ENCODE measurements at places on chromosomes 4 and X.

GRCh38 chrX:118928151-118928550, 46.3 kb upstream of the LONRF3 start:
- DNase-seq = no peak

GRCh38 chr4:43163101-43163792, 270.7 kb downstream of the GRXCR1 start:
- DNase-seq = no peak

DNA sequence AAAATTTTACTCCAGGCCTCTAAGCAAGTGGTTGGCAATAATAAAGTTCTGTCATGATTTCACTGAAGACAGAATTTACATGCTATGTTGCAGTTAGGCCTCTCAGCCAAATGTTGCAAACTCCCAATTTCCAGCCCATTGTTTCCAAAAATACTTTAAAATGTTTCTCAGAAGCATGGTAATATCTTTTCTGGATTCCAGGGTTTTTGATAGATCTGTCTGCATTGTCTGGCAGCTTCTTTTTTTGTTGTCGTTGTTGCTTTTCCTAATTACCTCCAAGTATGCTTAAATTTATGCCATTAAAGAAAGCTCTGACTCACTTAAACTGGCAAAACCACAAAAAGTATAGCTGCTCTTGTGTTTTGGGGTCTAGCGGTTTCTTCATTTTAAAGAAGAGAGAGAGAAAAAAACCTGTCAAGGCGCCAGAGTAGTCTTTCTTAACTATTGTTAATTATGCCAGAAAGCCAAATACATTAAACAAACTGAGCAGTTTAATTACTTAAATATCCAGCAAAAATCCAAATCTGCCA, 97.0 kb downstream of the AGTR2 start:
- no peak for DNase-seq

GRCh38 chr4:78776079-78776728, at the start of gene BMP2K:
Gene BMP2K (plus strand): TSS chr4:78776350. CDS start chr4:78776544, 194 bp downstream.
- DNase-seq = no peak

- no peak for DNase-seq
These were observed 851.7 kb upstream of the PCDH10 start for GRCh38 chr4:132297346-132297745.

DNA sequence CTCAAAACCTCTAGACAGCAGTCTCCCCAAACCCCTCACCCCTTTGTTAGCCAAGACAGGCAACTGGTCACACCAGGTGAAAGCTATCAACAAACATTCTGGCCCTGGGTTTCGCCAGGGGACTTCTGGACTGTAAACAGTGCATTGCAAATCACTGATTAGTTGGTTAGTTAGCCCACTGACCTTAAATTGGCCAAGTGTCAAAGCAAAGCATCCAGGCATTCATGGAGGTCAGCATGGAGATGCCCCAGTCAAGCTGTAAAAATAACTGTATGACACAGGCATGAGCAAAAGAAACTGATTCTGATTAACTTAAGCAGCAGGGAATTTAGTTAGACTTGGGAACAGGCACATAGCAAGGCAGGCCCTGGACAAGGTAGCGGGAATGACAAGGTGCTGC, 156.0 kb upstream of the TTC29 start:
- DNase-seq = no peak

- DNase-seq = no peak
These were observed 1021.9 kb upstream of the PRKX start for GRCh38 chrX:4735299-4735698.

- no peak for DNase-seq
These were observed 5.1 kb upstream of the LIMCH1 start for GRCh38 chr4:41532882-41533281.

- no peak for DNase-seq
These were observed 254.6 kb downstream of the GASK1B start for GRCh38 chr4:157918036-157918832.

- no peak for DNase-seq
These were observed 245.2 kb upstream of the DIPK2B start for GRCh38 chrX:45445745-45446412.

- no peak for DNase-seq
These were observed 9.2 kb downstream of the APBB2 start for GRCh38 chr4:41205130-41205529.

DNA sequence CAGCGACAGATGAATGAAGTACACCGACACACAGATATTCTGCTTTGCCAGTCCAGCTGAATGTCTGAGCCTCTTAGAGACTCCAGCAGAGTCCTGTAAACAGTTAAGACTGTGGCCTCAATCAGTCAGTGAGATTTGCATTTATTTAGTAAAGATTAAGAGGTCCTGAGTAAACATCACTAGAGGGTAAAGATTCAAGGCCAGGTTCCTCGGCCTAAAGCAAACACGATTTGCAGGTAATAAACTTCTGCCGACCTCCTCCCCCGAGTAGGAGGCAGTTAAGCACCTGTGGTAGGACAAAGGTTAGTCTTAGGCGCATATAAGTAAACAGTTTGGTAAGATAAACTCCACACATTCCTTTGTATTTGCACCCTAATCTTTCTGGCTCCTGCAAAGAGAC, 99.6 kb downstream of the CFAP47 start:
- DNase-seq = no peak

- no peak for DNase-seq
These were observed 176.3 kb upstream of the PITX2 start for GRCh38 chr4:110799211-110799610.
